ENCODE measurements at places on chromosomes 3 and 15.

DNA sequence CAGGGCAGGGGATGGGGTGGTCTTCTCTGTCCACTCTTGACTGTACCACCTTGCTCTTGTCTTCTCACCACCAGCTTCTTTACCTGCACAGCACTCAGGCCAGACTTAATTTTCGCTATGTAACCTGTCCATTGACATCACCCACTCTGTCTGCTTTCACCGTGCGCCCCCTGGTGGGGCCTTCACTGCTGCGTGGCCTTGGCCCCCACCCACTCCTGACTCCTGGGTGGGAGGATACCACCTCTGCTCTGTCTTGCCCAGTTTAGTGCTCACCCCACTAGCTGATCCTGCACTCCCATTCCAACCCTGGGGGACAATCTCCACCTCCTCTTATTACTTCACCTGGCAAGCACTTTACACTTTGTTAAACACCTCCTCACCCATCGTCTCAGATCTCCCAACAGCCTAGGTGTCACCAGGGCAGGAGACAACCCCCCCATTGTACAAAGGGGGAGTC, 17.7 kb downstream of the PTH1R start:
- DNase-seq, result peak; percentile 61

GRCh38 chr15:48800811-48801455, 9.9 kb downstream of the CEP152 start:
- peak; percentile 50 for DNase-seq

DNA sequence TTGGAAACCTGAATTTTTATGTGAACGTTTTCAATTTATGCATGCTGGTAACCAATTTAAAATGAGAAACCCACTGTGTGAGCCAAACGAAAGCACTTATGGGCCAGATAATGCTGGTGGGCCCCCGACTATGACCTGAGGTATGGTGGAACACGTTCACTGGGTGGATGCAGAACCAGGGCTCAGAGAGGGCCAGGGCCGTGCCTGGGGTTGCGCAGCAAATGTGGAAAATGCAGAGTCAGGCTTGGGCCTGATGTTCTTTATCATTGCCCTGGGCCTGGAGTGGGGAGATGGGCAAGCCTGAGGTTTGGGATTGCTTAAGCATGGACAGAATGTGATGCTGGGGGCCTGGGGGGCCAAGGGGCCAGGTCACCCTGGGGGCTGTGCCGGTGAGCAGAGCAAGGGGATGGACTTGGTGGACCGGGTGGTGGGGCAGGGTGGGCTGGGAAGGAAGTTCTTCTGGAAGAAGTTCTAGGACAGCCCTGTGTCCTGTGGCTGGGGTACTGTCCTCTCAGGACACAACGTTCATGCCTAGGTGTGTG, 17.9 kb downstream of the FBLN2 start:
- DNase-seq, result no peak

GRCh38 chr3:146881356-146881755, 276.2 kb upstream of the PLSCR5 start:
- no peak for DNase-seq

GRCh38 chr3:71916747-71917369, 131.9 kb upstream of the PROK2 start:
- no peak for DNase-seq

DNA sequence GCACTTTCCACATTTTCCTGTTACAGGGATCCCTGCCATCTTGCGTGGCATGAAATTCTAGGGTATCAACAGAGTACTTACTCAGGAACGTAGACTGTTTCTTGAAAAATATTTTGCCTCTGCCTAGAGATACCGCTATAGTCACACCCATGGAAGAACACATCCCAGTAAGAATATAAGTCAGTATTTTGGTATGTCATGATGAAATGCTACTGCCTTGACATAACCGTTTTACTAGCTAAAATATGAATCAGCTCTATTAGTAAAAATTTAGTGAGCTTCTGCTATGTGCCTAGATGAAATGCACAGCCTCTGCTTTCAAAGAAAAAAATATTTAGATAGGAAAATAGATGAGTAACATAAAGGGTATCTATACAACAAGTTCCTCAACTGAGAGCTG, 276.4 kb downstream of the TBC1D5 start:
- no peak for DNase-seq

DNA sequence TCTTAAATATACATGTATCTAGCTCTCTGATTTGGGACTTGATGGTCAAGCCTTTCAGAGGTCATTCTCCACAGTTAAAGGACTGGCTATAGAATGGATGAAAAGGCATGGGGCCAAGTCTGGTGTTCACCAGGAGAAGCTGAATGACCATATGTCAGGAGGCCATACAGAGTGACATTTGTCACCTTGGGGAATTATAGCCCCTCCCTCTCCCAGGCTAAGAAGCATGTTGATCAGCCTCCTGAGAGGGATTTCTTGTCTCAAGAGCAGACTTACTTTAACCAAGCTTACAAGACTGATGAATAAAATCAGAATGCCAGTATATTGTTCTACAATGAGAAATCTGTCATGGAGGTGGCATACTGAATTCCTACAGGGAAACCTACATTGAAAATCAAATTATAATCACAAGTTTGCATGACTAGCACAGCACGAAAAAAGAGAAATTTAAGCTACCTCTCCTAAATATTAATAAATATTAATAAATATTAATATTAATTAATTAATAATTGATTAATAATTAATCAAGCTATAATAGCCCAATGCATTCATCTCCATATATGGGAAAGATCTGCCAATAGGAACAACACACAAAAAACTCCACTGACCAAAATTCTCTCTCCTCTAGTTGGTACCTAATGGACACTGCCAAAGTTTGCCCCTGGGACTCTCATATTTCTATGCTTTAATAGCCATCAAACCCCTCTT, 47.3 kb downstream of the ATP8B4 start:
- DNase-seq, result no peak

- DNase-seq, result no peak
These were observed 32.7 kb upstream of the CPOX start for GRCh38 chr3:98626151-98626550.

DNA sequence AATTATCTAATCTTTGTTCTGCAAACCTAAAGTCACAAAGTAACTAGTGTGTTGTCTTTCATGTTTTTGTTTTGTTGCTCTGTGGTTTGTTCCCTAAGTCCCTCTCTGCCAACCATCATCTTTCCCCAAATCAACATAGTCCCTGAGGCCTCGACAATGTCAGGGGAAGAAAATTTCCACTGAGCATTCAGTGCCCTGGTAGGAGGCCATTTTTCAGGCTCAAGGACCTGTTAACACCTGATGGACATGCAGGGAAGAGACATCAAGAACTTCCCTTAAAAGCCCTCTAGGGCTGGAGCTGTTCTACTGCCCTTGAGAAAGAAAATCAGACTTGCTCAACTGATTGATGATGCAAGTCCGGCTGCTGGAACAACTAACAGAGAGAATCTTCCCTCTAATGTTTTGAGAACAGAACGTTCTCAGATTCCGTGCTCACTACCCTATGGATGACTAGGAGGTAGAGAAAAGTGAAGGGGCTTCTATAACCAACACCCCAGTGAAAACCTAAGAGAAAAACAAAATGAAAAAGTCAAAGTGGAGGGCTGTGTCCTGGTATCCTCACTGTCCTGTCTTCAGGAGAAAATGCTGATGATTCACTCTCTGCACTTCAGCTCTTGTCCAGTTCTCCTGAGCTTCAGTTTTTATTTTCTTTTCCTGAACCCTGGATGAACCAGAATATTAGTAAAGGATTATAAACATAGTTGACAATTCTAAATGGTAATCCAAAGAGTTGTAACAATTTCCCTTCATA, 373.1 kb downstream of the FOXP1 start:
- DNase-seq, result no peak

DNA sequence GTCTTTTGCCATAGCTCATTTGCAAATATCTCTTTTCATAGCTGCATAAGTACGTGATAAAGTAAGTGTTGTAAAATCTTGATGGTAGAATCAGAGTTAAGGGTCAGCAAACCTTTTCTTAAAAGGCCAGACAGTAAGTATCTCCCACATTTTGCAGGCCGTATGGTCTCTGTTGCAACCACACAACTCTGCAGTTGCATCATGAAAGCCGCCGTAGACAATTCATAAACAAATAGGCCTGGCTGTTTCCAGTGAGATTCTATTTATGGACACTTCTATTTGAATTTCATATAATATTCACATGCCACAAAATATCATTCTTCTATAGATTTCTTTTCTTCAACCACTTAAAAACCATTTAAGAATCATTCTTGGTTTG, 248.5 kb downstream of the TLE3 start:
- DNase-seq, result no peak

GRCh38 chr3:14827776-14828175, 9.0 kb downstream of the FGD5 start:
- no peak for DNase-seq

DNA sequence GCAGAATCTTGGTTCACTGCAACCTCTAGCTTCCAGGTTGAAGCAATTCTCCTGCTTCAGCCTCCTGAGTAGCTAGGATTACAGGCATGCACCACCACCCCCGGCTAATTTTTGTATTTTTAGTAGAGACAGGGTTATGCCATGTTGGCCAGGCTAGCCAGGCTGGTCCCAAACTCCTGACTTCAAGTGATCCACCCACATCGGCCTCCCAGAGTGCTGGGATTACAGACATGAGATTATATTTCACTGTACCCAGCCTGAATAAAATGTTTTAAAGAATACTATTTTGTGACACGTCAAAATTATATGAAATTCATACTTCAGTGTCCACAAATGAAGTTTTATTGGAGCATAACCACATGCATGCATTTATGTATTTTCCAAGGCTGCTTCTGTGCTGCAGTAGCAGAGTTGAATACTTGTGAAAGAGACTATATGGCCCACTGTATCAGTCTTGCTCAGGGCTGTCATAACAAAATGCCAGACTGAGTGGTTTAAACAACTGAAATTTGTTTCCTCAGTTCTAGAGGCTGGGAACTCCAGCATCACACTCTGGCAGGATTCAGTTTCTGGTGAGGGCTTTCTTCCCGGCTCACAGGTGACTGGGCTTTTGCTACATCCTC, 77.2 kb downstream of the PRTG start:
- DNase-seq, result no peak

DNA sequence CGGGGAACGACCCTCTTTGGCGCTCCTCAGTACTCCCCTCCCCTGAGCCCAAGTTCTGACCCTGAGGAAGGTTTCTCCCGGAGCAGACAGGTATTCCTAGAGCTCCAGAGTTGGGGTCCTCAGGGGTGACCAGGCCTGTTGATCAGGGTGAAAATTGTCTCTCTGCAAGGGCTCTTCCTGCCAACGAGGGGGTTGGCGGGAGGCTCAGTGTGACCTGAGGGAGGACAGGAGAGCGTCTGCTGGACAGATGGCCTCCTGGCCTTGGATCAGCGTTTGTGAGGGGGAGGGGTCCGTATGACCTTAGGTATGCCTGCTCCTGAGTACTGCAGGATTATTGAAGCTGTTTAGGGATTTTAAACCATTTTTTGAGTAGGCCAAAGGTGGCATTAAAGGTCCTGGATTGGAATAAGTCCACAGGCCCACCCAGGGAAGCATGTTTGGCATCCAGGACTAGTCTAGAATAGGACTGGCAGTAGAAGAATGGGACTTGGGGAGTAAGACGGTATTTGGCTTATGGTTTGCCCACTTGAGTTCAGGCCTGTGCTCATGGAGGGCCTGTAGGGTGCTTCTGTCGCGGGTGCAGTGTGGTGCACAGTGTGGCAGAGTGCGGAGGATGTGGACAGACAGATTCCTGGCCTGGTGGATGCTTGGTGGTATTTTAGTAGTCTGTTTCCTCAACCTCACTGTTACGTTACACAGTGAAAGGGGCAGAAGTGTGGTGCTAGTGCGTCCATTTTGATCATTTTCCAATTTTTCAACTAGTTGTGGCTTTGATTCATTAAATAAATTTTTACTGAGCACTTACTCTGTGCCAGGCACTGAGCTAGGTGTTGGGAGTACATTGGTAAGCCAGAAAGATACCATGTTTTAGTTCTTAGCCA, 959 bp downstream of the ZNF592 start:
- DNase-seq, result peak; percentile 82

- DNase-seq, result no peak
These were observed 39.1 kb downstream of the ABHD5 start for GRCh38 chr3:43729707-43730414.

GRCh38 chr15:43981576-43981975, 154.8 kb downstream of the WDR76 start:
- DNase-seq, result no peak

- no peak for DNase-seq
These were observed 13.3 kb upstream of the ZCWPW2 start for GRCh38 chr3:28335246-28335645.

GRCh38 chr3:112560307-112560706, 1.5 kb downstream of the ATG3 start:
- peak; percentile 12 for DNase-seq

- no peak for DNase-seq
These were observed 97.7 kb upstream of the WNT5A start for GRCh38 chr3:55584716-55585368.

DNA sequence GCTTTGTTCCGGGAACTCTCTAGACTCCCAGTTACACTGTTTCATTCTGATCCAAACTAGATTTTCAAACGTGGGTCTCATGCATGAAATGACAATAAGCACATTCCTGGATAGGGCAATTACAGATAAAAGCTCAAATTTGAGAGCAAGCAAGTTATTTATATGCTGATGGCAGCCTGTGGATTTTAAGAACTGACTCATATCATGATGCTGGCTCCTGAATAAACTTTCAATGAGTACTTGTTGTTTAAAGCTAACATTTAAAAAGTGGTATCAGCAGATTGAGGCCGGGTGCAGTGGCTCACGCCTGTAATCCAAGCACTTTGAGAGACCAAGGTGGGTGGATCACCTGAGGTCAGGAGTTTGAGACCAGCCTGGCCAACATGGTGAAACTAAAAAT, 66.6 kb downstream of the LEO1 start:
- DNase-seq, result no peak

DNA sequence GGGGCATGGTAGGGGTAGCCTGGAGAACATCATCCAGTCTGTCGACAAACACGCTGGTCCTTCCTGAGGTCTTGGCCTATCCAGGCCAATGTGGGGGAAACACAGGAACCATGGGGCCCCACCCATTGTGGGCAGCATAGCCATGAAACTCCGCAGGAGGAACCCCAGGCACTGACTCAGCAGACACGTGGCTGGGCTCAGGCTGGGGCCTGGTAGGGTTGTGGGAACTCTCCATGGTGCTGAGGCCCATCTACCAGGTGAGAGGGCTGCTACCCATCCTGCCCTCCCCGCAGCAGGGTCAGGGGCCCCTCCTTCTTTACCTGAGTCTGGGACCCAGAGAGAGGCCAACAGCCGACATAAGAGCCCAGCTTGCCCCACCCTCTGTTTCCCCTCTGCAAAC, 22.6 kb upstream of the CACNA2D2 start:
- peak; percentile 34 for DNase-seq

- no peak for DNase-seq
These were observed 1.9 kb downstream of the TNIK start for GRCh38 chr3:171458071-171458863.

GRCh38 chr15:81502439-81502838, 128.4 kb upstream of the TMC3 start:
- DNase-seq, result no peak

All from NAMALWA (cell line).